HTR-8/SVneo (cell line): ENCODE measurements at places on chromosomes 11 and 22.

DNA sequence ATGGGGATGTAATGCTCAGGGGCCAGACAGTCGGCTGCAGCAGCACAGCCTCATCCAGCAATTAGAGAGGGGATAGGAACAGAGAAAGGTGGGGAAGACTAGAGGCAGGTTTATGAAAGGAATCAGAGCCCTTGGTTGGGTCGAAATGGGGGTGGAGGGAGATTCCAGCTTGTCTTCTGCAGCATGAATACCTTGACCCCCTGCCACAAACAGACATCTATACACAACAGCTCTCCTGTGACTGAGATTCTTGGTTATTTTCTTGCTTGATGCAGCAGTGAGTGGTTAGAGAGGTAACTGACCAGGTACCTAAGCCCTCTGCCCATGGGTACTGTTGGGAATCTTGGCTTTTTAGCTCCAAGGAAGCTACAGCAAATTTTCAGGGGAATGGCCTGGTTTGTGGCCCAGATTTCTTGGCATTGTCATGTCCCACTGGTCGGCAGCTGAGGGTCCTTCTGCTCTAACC is at the start of gene TRIM49D1:
TSS of gene TRIM49D1 (minus strand) at position 51 of the 466 bp plus-strand sequence. CDS start 4,535 bp downstream, outside the sequence.
- DNase-seq: no peak

DNA sequence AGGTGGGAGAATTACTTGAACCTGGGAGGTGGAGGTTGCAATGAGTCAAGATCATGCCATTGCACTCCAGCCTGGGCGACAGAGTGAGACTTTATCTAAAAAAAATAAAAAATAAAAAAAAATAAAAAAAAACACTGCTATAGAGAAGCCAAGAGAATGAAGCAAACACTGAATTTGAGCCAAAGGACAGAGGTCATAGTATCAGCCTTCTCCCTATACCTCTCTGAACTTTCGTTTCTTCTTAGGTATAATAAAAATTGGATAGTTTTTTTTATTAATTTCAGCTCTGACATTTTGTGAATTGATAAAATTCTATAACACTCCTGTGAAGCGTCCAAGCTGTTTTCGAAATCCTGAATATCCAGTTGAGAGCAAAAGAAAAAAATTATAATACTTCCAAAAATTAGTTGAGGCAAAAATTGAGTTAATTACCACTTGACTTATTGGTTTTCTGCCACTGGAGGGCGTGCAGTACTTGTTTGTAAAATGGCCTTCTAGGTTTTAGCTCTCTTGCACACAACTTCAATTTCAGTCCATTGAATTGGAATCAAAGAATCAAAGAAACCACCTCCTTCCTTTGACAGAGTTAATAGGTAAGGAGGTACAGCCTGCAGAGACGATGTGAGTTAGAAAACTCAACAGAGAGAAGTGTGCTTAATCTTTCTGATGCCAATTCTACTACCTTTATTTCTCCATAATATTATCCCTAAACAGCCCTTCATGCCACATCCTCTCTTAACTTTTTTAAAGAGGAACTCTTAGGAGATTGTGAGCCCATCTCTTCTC is 143.2 kb downstream of the BBOX1 start:
- DNase-seq: peak; percentile 28

GRCh38 chr22:46373921-46374662 is 38.6 kb downstream of the TRMU start:
- no peak for DNase-seq

- no peak for DNase-seq
Measured at GRCh38 chr11:34458525-34458924, 19.8 kb downstream of the CAT start.

DNA sequence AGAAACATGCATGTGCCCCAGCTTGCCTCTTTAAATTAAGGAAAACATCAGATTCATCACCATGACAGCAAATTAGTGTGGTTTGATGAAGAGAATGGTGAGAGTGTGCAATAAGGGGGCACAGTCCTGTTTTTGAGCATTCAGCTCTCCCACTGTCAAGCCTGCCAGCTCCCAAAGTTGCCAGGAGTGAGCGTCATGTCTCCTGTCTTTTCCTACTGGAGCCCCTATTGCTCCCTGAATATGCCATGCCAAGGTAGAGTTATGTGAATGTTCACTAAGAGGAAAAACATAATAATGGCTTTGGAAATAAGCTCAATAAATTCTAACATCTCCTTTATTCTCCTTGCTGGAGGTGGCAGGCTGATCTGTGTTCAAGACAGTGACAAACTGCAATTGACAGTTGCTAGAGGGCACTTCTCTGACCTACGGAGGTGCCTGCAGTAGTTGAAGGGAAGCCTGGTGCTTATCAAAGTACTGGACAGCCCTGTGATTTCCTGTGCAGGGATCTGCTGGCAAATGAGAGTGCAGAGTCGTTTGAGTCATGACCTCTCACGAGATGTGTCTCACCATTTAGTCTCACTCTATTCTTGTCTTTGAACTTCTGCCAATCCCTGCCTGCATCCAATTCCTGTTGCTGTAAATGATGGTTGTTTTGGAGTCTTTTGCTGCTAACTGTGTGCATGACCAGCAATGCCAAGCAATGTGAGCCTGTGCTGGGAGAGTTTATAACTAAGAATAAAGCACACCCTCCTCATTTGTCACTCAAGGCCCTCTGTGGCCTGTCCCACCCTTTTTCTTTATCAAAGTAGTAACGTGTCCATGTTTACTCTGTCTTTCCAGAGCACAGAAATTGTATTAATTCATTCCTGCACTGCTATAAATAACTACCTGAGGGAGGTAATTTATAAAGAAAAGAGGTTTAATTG is 34.8 kb downstream of the MRGPRX2 start:
- no peak for DNase-seq

- no peak for DNase-seq
Measured at GRCh38 chr11:126635511-126635910, 280.0 kb downstream of the ST3GAL4 start.

DNA sequence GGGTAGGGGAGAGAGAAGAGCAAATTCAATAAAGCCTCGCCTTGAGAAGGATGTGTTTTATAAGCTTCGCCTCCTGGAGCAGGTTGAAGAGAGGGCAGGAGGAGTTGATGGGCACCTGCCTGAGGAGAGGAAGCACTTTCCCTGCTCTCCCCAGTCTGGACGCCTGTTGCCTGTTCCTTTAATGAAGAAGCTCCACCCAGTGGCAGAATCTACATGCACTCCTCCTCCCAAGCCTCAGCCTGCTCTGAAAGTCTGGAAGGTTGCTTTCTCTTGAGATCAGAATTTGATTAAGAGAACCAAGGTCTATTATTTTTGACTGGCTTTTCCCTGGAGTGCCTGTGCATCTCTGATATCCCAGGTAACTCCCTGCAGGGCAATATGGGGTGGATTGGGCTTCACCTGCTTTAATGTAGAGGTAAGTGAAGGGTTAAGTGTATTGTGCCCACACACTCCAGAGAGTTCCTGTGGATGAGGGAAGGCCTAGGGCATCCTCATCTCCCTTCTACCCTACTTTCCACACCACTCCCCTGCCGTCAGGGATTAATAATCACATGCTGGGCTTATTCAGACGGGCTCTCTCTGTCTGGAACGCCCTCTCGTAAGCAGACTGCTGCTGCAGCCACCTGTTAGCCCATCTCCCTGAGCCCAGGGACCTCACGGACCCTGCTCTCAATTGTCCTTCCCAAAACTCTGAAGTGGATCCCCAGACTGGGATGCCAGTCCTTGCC is 22.3 kb downstream of the NTM start:
- DNase-seq: no peak
